COR-L47 (cell line): ENCODE measurements at places on chromosomes 5 and 9.

DNA sequence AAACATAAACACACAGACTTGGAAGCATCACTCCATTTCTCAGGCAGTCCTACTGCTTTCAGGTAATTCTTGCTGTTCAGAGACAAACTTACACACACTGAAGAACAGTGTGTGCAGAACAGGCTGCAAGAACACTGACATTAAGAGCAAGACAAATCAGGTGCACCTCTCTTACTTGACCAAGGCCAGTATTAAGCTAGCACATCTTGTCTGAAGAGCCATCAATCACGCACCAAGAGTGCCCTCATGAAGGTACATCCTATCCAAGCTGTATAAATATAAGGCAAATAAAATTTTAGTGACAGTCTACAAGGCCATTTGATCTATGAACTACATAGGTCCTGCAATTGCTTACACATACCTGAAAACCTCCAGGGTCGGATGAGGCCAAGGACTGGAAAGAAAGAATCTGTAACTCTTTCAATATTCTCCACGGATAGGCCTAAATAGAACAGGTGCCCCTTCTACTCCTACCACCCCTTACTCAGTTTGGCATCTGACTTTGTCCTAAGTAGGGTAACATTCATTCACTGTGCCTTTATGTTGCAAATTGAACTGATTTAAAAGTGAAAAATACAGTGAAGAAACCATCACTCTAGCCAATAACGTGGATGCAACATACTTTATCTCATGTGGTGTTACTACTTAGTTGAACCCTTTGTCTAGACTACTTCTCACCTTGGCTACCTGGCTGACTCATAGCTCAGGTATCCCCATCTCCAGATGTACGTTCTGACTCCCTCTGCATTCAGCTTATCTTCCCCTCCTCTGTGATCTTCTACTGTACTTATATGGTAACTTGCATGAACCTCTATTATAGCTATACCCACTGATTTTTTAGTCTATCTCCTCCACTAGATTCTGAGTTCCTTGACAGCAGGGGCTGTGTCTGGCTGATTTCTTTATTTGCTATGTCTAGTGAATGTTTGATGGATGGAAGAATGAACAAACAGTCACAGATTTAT, 256.3 kb downstream of the KIAA0825 start:
- DNase-seq, result no peak

DNA sequence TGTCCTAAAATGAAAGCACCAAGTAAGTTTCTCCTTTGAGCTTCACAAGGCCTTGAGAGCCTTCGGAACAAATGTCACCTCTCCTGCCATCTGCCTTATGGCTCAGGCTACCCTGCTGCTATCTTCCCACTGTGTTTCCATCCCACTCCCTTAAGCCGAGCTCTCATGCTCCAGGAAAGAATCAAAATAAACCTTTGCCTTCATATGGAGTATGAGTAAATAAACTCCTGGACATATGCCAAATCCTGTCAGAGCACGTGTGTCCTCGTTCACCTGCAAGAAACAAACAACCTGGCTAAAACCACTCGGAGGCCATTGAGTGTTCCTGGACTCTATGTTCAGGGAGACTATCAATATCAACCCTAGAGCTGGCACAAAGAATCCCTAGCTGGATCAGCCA, 122.3 kb upstream of the CCDC112 start:
- DNase-seq, result peak; percentile 88

DNA sequence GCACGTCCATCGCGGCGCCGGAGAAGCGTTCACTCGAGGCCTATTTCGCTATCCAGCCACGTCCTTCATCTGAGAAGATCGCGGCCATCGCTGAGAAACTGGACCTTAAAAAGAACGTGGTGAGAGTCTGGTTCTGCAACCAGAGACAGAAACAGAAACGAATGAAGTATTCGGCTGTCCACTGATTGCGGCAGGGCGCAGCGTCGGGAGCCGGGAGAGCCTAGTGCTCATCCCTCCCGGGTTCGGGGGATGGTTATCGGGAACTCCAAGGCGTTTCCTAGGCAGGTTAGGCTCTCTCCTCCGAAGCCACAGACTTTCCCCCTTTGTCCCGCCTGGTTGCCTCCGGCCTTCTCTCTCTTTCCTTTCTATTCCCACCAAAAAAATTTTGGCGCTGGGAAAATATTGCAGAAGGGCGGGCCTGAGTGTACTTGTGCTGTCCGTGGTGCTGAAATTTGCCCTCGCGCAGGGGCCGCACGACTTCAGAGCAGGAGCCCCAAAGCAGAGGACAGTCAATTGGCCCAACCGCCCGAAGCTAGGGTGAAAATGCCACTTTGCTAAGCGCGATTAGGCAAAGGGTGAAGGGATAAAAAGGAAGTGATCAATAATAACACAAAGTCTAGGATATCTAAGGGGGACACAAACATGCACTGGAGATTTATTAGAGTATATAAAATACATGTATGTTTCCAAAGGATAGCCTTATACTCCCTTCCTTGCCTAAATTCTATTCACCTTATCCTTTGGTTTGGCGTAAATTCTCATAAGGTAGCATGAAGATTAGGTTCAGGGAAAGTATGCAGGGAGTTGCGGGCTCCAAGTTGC, 1.8 kb downstream of the POU4F3 start:
- DNase-seq, result no peak

DNA sequence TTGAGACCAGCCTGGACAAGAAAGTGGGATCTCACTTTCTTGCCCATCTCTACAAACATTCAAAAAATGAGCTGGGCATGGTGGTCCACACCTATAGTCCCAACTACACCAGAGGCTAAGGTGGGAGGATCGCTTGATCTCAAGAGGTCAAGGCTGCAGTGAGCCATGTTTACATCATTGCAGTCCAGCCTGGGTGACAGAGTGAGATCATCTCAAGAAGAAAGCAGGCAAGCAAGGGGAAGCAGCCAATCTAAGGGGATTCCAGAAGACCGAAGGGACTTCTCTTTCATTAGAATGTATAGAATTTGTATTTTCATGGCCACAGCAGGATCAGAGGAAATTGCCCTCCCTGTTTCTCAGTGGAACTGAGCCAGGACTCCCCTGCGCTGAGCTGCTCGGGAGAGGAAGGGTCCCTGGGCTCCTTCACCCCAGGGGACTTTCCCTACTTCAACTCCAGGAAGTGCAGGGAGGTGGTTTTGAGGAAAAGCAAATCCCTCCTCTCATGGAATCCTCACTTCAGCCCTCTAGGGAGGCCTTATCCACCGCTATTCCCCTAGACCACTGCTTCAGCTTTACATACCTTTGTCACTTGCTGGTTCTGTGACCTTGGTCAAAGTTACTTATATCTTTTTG, 12.1 kb downstream of the WWC1 start:
- no peak for DNase-seq

DNA sequence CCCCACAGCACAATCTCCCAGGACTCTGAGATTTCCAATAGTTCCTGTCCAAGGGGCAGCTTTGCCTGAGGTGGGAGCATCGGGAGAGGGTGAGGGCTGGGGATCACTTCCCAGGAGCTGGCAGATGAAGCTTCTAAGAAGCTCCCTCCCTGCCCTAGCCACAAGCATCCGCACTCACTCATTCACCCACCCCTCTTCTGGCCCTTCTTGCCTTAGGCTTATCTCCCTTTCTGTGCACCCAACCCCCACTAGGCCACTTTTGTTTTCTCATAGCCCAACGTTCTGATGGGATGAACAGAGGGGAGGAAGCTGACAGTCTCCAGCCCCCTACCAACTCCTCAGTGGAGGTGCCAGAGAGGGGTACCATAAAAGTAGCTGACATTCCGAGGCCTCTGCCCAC, 3.7 kb upstream of the PCDH1 start:
- no peak for DNase-seq

DNA sequence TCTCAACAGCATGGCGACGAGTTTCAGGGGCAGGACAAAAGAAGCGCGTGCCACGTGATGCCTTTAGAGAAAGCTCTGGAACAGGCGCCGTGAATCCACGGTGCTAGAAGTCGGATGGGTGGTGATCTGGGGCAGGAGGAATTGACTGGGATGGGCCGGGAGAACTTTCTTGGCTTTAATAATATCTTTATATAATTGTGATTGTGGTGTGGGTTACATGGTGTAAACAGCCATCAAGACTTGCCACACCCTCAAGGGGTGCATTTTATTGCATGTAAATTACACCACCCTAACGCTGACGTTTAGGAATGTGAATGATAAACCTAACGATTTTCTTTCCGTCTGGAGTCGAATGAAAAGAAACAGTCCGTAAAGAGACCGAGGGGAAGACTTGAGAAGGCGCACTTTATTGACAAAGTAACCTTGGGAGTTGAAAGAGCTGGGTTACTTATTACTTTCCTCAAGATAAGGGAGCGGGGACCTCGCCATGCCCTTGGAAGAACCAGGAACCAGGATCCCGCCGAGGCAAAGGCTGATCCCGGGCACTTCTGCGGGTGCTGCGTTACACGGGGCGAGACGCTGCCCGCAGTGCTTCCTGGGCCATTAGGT, 8.5 kb downstream of the NRARP start:
- DNase-seq, result no peak

DNA sequence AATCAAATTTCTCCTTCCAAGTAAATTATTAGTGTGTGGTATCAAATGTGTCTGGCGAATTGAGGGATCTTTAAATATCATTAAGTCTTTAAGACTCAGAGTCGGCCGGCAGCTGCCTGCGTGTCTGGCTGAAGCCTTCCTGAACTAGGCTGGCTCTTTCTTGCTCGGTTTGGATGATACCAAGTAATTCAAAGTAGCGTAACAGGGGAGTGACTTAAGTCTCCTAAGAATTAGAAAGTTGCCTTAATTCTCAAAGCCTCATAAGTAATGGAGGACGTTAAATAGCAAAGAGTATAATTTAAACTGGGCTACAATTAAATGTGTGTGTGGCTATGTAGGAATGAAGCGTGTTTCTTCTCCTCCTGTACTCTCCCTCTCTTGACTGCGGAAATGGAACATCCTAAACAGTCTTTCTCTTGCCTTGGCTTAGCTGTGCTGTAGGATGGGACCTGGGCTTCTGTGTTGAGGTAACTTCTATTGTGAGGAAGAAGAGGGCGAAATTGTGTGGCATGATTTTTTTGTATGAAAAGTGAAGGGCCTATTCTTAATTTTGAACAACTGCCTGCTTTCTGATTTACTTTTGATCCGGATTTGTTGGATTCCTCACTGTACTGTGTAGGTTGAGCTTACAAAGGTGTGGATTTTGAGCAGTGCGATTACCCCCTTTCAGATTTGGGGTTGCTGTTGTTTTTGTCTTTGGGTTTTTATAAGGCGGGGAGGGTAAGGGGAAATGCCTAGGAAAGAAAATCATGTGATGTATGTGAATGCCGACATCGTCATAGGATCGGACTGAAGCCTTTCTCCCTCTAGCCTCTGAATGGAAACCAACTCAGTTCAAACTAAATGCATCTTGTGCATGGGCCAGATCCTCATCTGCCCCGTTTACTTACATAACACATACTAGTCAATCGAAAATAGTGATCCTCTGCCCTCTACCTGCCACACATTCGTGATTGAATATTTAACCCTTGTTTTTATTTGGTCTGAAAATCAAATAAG, 29.9 kb downstream of the CPEB4 start:
- peak; percentile 65 for DNase-seq

- no peak for DNase-seq
These were observed 381.4 kb upstream of the RGMB start for GRCh38 chr5:98391921-98392625.

DNA sequence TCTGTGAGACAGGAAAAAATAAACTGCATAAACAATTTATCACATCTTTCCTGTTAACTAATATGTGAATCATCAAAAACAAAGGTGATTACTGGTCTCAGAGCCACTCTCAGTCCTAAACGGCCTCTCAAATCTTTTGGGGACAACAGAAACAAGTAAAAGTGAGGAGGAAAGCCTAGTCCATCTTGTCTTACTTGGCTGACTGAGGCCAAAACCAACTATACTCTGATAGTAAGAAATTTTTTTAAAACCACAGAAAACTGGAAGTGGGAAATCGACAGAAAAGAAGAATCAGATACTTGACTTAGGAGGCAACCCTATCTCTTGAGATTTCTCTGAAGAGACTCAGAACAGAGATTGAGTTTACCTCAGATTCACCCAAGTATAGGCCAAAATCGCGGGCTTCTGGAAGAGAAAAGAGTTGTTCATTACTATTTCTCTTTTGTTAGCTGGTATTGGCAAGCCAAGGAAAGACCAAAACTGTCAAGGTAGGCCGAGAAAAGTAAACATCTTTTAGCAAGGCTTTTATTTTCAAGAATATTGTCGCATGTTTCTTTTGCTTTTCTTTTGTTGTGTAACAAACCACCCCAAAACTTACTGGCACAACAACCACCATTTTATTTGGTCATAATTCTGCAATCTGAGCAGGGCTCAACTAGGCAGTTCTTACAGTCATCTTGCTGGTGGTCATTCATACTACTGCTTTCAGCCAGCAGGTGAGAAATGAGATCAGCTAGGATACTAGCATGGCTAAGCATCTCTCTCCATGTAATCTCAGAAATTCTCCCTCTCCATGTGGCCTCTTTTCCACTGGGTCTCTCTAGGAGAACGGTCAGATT, 46.1 kb downstream of the RFX3 start:
- DNase-seq, result no peak

- no peak for DNase-seq
These were observed 25.6 kb downstream of the GOLGA2 start for GRCh38 chr9:128249908-128250838.

GRCh38 chr5:9789777-9790176, 159.6 kb upstream of the TAS2R1 start:
- DNase-seq, result no peak
